ENCODE measurements at places on chromosomes 1 and 21.

DNA sequence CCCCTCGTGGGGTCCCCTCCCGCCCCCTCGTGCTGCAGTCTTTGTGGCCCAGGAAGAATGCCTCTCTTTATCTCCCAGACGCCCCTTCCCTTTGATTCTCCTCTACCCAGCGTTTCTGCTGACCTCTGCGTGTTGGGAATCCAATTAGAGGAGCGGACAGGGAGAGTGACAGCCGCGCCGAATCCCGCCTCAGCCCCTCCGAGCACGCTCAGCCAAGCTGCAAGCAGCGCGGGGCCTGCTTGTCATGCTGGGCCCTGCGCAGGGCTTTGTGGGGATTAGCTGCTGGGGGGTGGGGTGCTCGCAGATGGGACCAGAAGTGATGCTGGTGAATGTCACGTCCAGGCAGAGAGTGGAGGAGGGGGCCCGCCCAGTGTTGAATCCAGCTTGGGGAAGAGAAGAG, 91.1 kb downstream of the EPHB2 start:
- no peaks in the 10 kb centered on the region for H3K27me3 ChIP-seq

DNA sequence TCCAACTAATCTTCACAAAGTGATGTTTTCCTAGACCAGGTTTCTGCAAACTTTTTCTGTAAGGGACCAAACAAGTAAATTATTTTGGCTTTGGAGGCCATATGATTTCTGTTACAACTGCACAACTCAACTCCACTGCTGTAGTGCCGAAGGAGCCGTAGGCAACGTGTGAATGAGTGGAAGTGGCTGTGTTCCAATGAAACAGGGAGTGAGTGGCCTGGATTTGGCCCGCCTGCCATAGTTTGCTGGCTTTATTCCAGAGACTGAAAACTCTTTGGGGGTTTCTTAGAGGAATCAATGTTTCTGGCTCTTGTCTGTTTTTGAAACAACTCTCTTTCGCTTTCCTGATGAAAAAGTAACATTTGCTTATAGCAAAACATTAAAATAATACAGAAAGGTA, 12.6 kb upstream of the ACTL8 start:
- no peaks in the 10 kb centered on the region for H3K36me3 ChIP-seq
- peaks cover 16% of the 10 kb centered on the region for H3K27me3 ChIP-seq
- no peaks in the 10 kb centered on the region for H3K4me1 ChIP-seq
- H3K4me3 ChIP-seq: no peak overlapping the region

DNA sequence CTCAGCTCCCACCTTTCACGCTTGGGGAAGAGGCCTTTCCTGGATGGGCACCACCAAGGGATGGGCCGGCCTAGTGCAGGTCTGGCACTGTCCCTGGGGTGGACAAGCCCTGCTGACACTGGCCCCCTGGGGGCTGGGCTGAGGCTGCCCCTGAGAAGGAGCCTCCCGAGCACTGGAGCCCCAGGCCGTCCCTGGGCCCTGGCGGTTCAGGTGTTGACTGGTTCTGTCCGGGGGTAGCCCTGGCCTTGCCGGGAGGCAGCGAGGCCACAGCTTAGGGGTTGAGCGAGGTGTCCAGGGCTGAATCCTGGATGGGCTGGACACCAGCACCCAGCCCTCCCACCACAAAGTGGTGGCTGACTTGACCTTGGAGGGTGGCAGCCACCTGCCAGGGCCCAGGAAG, 49.7 kb upstream of the ACTRT2 start:
- peak; percentile 41 for DNase-seq
- no peaks in the 10 kb centered on the region for H3K27me3 ChIP-seq
- no peak overlapping the region for H3K27ac ChIP-seq
- H3K36me3 ChIP-seq: no peaks in the 10 kb centered on the region
- H3K4me1 ChIP-seq: no peaks in the 10 kb centered on the region

- no peak overlapping the region for H3K4me3 ChIP-seq
- H3K4me1 ChIP-seq: peaks cover 13% of the 10 kb centered on the region
- no peaks in the 10 kb centered on the region for H3K36me3 ChIP-seq
- 0 out of 2 replicates have a peak, but pooled peaks cover 2% of the 10 kb centered on the region for H3K27me3 ChIP-seq
- no peak for DNase-seq
These were observed 2.7 kb downstream of the SH2D2A start for GRCh38 chr1:156813750-156814570.

- H3K27me3 ChIP-seq: peaks cover 32% of the 10 kb centered on the region
- H3K36me3 ChIP-seq: no peaks in the 10 kb centered on the region
- no peak overlapping the region for H3K4me3 ChIP-seq
- DNase-seq: no peak
- no peaks in the 10 kb centered on the region for H3K4me1 ChIP-seq
These were observed 2.2 kb upstream of the G0S2 start for GRCh38 chr1:209672705-209673630.

- no peaks in the 10 kb centered on the region for H3K36me3 ChIP-seq
- no peaks in the 10 kb centered on the region for H3K27me3 ChIP-seq
- no peaks in the 10 kb centered on the region for H3K4me1 ChIP-seq
- H3K27ac ChIP-seq: no peak overlapping the region
These were observed 275.7 kb upstream of the C1orf174 start for GRCh38 chr1:4175566-4176405.
